Kidney (tissue), 22 donors: ENCODE measurements at places on chromosomes 2 and 18.

DNA sequence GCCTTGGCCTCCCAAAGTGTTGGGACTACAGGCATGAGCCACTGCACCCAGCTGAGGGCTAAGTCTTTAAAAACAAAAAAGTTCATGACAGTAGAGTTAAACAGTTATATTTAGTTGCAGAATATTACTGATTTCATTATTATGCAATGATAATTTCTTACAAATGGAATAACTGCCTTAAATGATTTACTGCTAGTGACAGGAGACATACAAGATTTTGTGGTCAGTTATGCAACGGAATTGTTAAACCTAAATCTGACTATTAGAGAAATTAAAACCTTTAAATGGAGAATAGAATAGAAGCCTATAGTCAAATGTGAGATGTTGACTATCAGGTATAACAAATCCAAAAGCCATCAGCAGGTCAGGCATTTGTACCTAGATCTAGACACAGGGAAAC lies 10.3 kb upstream of the DNAJC10 start:
- H3K4me3 ChIP-seq = no peak overlapping the region
- no peaks in the 10 kb centered on the region for H3K4me1 ChIP-seq
- no peaks in the 10 kb centered on the region for H3K36me3 ChIP-seq

DNA sequence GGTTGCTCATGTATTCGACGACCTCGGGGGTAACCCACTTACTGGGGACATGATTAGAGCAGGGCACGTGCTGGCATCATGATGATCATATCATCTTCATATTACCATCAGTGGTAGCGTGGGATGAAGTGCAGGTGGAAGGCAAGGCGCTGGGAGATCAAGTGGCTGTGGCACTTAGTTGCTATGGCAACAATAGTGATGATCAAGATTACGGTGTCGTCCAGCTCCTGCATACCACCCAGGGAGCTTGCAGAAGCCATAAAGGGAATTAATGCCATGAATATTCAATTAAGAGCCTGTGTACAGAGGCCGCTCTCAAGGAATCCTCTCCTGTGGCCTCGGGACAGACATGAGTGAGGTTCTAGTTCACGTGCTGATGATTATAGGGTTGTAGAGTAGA lies 237.2 kb upstream of the COPS8 start:
- no peaks in the 10 kb centered on the region for H3K4me1 ChIP-seq
- no peak overlapping the region for H3K4me3 ChIP-seq
- no peaks in the 10 kb centered on the region for H3K27me3 ChIP-seq
- no peak for DNase-seq

DNA sequence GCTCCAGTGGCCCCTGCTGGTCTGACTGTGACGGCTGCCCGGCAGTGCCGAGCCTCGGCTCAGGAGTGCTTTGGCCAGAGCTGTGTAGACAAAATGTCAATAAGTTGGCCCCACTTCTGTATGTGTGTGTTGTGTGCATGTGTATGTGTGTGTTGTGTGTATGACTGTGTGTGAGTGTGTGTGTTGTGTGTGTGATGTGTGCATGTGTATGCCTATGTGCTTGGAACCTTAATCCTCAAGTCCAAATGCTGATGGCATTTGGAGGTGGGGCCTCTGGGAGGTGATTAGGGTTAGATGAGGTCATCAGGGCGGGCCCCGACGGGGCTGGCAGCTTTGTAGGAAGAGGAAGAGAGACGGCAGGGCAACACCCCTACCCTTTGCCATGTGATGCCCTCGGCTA lies 269.0 kb downstream of the DCDC2C start:
- DNase-seq = no peak
- no peaks in the 10 kb centered on the region for H3K27me3 ChIP-seq
- H3K27ac ChIP-seq = no peak overlapping the region
- no peaks in the 10 kb centered on the region for H3K4me1 ChIP-seq
- H3K36me3 ChIP-seq = no peaks in the 10 kb centered on the region

GRCh38 chr2:2022941-2023586 lies 278.7 kb upstream of the PXDN start:
- H3K36me3 ChIP-seq = no peaks in the 10 kb centered on the region
- no peaks in the 10 kb centered on the region for H3K4me1 ChIP-seq
- H3K4me3 ChIP-seq = no peak overlapping the region
- no peak for DNase-seq
- H3K27me3 ChIP-seq = no peaks in the 10 kb centered on the region

- no peaks in the 10 kb centered on the region for H3K27me3 ChIP-seq
- H3K4me1 ChIP-seq = no peaks in the 10 kb centered on the region
- H3K36me3 ChIP-seq = no peaks in the 10 kb centered on the region
- DNase-seq = no peak
- no peak overlapping the region for H3K4me3 ChIP-seq
Measured at GRCh38 chr18:38494065-38494464, 928.5 kb upstream of the CELF4 start.

- no peak for DNase-seq
- H3K4me1 ChIP-seq = no peaks in the 10 kb centered on the region
Measured at GRCh38 chr18:65768120-65768778, 17.4 kb downstream of the CDH7 start.

DNA sequence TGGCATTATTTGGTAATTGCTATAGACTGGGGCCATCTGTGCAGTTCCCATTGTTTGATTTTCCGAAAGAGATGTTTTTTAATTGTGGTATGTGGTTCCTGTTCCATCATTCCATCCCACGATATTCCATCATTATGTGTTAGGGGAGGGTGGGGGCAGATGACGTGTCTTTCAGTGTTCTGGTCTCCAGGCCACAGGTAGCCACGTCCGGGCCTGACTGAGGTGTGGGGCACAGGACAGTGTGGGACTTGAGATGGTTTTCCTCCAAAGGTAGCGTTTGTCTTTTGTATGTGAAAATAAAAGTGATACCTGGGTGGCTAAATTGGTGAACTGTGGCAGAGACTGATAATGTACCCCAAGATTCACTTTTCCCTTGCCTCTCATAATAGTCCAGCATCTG lies 192.2 kb upstream of the HAAO start:
- no peaks in the 10 kb centered on the region for H3K4me1 ChIP-seq
- DNase-seq = no peak
- H3K4me3 ChIP-seq = no peak overlapping the region
- no peak overlapping the region for H3K27ac ChIP-seq
- no peaks in the 10 kb centered on the region for H3K36me3 ChIP-seq

DNA sequence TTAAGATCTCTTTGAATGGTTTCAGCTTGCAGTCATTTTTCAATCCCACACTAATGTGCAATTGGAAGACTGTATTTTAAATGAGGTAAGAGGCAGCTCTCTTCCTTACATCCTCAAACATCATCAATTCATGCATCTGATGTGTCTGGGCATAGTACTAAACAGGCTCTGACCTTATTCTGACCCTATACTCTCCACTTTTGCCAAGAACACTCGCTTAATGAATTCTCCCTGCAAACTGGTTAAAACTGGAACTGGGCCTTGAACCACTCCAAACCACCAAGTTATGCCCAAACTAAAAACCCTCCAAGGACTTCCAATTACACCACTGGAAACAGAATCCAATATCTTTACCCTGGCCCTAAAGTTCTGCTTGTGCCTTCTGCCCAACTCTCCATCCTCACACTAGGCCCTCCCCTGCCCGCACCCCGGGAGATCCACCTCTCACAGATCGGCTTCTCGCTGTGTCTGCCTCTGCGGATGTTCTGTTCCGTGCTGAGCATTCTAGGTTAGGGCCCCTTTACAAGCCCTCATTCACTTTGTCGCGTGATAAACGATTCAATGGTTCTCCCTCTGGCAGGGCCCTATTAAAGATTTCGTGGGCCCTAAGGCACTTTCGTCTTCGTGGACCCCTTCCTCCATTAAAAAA lies 1.2 kb downstream of the M1AP start:
- H3K27ac ChIP-seq = no peak overlapping the region
- no peak overlapping the region for H3K4me3 ChIP-seq
- DNase-seq = no peak
- H3K4me1 ChIP-seq = no peaks in the 10 kb centered on the region
- H3K27me3 ChIP-seq = peaks cover 4% of the 10 kb centered on the region
- H3K36me3 ChIP-seq = no peaks in the 10 kb centered on the region

GRCh38 chr2:215831296-215831913 lies 181.9 kb downstream of the MREG start:
- H3K36me3 ChIP-seq = no peaks in the 10 kb centered on the region
- H3K4me3 ChIP-seq = peak overlapping the region; percentile 13
- no peak for DNase-seq
- no peak overlapping the region for H3K27ac ChIP-seq
- H3K27me3 ChIP-seq = no peaks in the 10 kb centered on the region
- peaks cover 6% of the 10 kb centered on the region for H3K4me1 ChIP-seq

DNA sequence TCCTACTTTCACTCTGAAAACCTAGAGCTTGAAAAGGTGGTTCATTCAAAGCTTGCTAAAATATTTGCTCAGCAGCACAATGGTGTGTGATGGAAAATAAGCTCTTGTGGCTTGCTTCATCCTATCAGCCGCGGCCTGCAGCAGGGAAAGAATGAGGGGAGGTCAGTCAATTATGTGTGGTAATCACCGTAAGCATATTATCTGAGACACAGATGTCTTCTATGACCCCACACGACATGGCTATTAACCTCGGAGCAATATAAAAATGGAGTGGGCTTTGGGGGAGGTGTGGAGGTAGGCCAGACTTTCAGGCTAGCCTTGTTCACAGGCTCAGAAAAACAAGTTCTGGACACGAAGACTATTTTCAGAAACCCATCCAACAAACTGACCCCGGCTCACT lies 98.4 kb upstream of the SIX3 start:
- H3K27me3 ChIP-seq = no peaks in the 10 kb centered on the region
- no peaks in the 10 kb centered on the region for H3K36me3 ChIP-seq
- no peak overlapping the region for H3K4me3 ChIP-seq
- no peaks in the 10 kb centered on the region for H3K4me1 ChIP-seq
- DNase-seq = no peak
- H3K27ac ChIP-seq = no peak overlapping the region

GRCh38 chr18:50796495-50796894 lies 23.3 kb downstream of the MRO start:
- no peaks in the 10 kb centered on the region for H3K27me3 ChIP-seq
- no peak for DNase-seq
- peak overlapping the region; percentile 41 for H3K27ac ChIP-seq

- no peak overlapping the region for H3K4me3 ChIP-seq
- DNase-seq = no peak
- no peak overlapping the region for H3K27ac ChIP-seq
- no peaks in the 10 kb centered on the region for H3K27me3 ChIP-seq
- no peaks in the 10 kb centered on the region for H3K36me3 ChIP-seq
- no peaks in the 10 kb centered on the region for H3K4me1 ChIP-seq
Measured at GRCh38 chr2:132645722-132646539, 24.1 kb downstream of the LYPD1 start.

GRCh38 chr2:217185265-217185995 lies 325.6 kb upstream of the TNP1 start:
- no peaks in the 10 kb centered on the region for H3K4me1 ChIP-seq
- H3K4me3 ChIP-seq = no peak overlapping the region
- H3K36me3 ChIP-seq = no peaks in the 10 kb centered on the region
- DNase-seq = no peak
- H3K27me3 ChIP-seq = no peaks in the 10 kb centered on the region

GRCh38 chr2:20650393-20650876 lies 463 bp downstream of the HS1BP3 start:
- peaks cover 23% of the 10 kb centered on the region for H3K4me1 ChIP-seq
- H3K36me3 ChIP-seq = no peaks in the 10 kb centered on the region
- H3K4me3 ChIP-seq = peak overlapping the region; percentile 50
- peak overlapping the region; percentile 84 for H3K27ac ChIP-seq
- no peaks in the 10 kb centered on the region for H3K27me3 ChIP-seq
- no peak for DNase-seq

DNA sequence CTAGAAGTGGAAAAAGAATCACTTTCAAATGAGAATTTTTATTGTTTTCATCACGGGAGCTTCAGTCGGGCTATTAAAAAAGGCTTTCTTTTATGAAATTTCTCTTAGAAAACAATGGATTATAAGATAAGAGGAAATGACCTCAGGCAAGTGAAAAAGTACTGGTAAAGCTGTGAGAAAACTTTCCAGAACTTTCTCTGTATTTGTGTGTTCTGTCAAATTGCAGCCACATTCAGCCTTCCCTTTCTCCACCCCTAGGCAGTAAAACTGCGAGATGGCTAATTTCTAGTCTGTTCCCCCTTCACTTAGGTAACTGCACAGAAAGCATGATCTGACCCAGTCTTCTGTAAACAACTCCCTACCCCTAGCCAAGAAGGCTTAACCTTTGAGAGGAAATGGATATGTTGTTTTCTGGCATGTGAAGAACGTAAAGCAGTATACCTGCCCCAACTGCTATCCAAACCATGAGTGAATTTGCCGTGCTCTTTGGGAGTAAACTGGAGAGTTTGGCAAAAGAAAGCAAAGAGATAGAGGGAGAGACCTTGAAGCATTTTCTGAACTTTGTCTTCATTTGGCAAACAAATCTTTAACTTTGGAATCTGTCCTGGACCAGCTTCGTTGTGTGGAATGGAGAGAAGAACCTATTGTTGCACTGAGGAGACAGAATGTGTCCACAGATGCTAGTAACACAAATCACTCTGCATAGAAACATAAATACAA lies 105.4 kb downstream of the ETAA1 start:
- H3K4me3 ChIP-seq = no peak overlapping the region
- no peaks in the 10 kb centered on the region for H3K4me1 ChIP-seq
- no peaks in the 10 kb centered on the region for H3K36me3 ChIP-seq
- DNase-seq = no peak
- H3K27me3 ChIP-seq = no peaks in the 10 kb centered on the region

DNA sequence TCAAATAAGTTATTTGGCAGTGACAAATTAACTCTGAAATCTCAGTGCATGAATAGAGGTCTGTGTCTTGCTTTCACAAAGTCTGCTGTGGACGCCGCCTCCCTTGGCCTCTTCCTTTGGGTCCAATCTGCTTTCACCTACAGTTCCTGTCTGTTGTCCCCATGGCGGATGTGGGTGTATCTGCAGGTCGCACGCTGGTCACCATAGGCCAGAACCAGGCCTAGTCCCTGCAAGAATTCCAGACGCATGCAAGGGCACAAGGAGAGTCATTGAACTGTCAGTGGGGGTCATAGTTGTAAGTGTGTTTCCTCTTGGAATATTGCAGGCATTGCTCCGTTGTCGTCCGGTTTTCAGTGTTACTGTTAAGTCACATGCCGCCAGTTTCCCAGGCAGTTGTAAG lies 7.4 kb downstream of the SOCS6 start:
- H3K36me3 ChIP-seq = no peaks in the 10 kb centered on the region
- H3K27ac ChIP-seq = no peak overlapping the region
- no peak for DNase-seq
- peaks cover 12% of the 10 kb centered on the region for H3K4me1 ChIP-seq
- no peaks in the 10 kb centered on the region for H3K27me3 ChIP-seq
- no peak overlapping the region for H3K4me3 ChIP-seq

- H3K27me3 ChIP-seq = no peaks in the 10 kb centered on the region
- H3K27ac ChIP-seq = no peak overlapping the region
- DNase-seq = no peak
Measured at GRCh38 chr18:22408059-22408458, 9.7 kb downstream of the CTAGE1 start.

- no peak for DNase-seq
- no peaks in the 10 kb centered on the region for H3K27me3 ChIP-seq
- H3K4me1 ChIP-seq = no peaks in the 10 kb centered on the region
- no peak overlapping the region for H3K4me3 ChIP-seq
Measured at GRCh38 chr2:217079165-217079564, 219.3 kb upstream of the TNP1 start.
